ENCODE measurements at places on chromosomes 6 and 20. TPM values are rescaled to one million over a fixed set of nuclear protein-coding genes. Genes with fewer than 3 reads are reported as not detected.

DNA sequence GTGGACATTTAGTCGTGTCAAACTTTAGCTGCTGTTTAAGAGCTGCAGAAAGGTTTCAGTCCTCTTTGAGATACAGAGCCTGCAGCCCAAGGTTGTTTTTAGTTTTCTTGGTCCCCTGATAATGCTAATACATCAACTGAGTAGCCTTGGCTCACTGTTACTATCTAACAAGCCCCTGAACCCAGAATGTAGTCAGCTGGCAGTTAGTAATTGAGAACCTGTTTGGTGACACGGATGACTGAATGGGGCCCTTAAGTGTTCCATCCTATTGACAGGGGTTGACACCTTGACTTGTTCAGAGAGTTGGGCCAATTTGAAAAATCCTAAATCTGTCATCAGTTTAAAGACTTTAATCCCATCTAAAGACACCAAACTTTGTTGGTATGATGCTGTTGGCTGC, 2.8 kb downstream of the RTN4IP1 start:
- no peak for DNase-seq

The NSFL1C gene
- 110 TPM for polyA plus RNA-seq

The NUS1 gene
- polyA plus RNA-seq = 51.6 TPM

DNA sequence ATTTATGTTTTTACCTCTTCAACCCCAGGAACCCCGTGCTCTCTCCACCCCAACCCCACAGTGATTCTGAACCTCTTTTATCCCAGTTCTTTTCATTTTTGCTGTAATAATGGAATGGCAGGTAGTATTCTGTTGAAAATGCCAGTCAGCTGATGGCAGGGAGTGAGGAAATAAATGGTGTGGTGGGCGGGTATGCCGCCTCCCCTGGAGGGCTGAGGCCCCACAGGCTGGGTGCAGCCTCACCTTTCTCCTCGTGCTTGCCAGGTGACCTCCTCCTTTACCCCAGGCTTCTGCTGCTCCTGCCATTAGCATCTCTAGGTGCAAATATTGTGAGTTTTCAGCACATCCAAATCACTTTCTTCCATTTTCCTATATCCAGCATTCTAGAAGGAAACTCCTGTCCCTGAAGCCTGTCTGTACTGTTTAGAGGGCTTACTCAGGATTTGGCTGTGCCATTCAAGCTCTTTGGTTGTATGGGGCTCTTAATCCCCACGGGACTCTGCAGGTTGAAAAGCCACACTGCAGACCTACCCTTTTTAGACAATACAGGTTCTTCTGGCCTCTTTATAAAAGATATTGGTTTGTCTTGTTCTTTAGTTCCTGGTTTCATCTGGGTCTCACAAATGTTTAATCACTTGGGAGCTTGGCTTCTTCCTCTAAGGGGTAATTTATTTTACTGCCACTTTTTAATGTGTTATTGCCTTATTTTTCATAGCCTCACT, 201.8 kb downstream of the JARID2 start:
- DNase-seq = no peak

DNA sequence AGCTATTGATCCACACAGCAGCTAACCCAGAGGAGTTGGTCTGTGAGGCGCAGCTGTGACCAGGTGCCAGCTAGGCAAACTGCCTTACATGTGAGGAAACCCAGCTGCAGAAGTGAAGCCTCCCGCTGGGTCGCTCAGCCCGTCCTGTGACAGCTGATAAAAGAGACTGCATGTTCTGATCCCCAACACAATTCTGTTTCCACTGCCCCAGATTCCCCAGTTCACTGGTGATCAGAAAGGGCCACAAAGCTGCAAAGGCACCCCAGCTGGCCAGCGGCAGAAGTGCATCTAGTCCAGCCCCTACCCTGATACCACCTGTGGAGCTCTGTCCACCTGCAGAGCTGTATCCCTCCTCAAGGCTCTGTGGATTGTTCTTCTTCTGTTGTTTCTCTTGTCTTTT, 64.5 kb downstream of the CTNNBL1 start:
- no peak for DNase-seq

- no peak for DNase-seq
Observed at GRCh38 chr6:100946711-100947110, 65.6 kb upstream of the ASCC3 start.

- DNase-seq = no peak
Observed at GRCh38 chr6:146919017-146919416, 285.2 kb upstream of the STXBP5 start.

- no peak for DNase-seq
Observed at GRCh38 chr6:158387036-158387435, 74.8 kb downstream of the TULP4 start.

- no peak for DNase-seq
Observed at GRCh38 chr6:14705841-14706377, 540.0 kb upstream of the JARID2 start.

The PREX1 gene
- 16.7 TPM for polyA plus RNA-seq

The GJA10 gene
- polyA plus RNA-seq = not detected

The FOXF2 gene
- polyA plus RNA-seq = 0.24 TPM

The RIPOR2 gene
- 8.4 TPM for polyA plus RNA-seq

The NINL gene
- polyA plus RNA-seq = 41.8 TPM

- DNase-seq = no peak
Observed at GRCh38 chr6:44000164-44000842, 126.9 kb downstream of the MRPL14 start.

The CFAP61 gene
- polyA plus RNA-seq = 3.3 TPM

- no peak for DNase-seq
Observed at GRCh38 chr6:158816329-158816728, 2.8 kb downstream of the EZR start.

DNA sequence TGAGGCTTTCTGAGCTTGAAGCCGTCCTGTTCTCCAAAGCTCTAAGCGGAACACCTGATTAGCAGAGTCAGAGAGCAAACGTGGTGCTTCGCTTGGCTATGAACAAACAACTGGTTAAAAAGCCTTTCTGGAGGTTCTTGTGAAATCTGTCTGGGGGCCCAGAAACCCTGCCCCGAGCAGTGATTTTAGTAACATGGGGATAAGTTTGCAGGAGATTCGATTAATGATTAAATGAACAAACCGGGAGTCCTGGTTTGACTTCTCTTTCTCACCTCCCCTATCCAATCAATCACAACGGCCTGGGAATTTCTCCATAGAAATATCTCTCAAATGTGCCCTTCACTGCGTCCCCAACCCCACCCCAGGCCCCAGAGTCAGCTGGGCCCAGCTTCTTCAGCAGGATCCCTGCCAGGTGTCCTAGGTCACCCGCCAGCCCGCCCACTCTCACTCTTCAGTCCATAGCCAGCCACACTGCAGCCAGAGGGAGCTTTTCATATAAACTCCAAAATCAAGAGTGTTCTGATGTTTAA, 43.6 kb downstream of the ZDHHC14 start:
- no peak for DNase-seq

- DNase-seq = no peak
Observed at GRCh38 chr20:48349656-48350055, 478.1 kb downstream of the PREX1 start.

GRCh38 chr20:63068711-63069367, 62.1 kb upstream of the BHLHE23 start:
- no peak for DNase-seq

GRCh38 chr20:63740070-63740626, 572 bp downstream of the SLC2A4RG start:
- DNase-seq = peak; percentile 63

The CCR6 gene
- not detected for polyA plus RNA-seq

GRCh38 chr20:32903666-32904175, 45.0 kb downstream of the EFCAB8 start:
- no peak for DNase-seq

GRCh38 chr20:47980336-47981177, 195.3 kb upstream of the SULF2 start:
- no peak for DNase-seq

DNA sequence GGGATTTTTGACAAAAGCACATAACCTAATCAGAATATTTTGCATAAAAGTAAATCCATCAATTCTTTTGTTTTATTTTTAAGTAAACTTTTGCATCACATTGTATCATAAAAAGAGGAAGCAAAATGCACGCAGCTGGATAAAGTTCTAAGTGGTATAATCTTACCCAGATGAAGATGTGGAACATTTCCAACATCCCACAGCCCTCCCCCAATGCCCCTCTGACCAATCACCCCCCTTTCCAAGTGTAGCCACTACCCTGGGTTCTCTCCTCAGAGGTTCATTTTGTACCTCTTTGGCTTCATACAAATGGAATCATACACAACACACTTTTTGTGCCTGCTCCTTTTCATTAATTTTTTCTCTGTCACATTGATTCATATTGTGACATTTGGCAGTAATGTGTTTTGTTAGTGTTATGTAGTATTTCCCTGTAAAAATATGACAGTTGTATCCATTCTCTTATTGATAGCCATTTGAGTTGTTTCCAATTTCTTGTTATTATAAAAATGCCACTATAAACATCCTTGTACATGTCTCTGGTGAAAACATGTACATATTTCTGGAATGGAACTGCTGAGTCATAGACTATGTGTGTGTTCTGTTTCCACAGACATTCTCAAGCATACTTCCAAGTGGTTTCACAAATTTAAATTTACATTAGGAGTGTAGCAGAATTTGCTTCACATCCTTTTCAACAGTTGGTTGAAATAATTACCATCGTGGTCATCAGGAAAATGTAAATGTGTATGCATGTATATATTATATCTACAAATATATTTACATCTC, 92.9 kb upstream of the SYNDIG1 start:
- DNase-seq = no peak

DNA sequence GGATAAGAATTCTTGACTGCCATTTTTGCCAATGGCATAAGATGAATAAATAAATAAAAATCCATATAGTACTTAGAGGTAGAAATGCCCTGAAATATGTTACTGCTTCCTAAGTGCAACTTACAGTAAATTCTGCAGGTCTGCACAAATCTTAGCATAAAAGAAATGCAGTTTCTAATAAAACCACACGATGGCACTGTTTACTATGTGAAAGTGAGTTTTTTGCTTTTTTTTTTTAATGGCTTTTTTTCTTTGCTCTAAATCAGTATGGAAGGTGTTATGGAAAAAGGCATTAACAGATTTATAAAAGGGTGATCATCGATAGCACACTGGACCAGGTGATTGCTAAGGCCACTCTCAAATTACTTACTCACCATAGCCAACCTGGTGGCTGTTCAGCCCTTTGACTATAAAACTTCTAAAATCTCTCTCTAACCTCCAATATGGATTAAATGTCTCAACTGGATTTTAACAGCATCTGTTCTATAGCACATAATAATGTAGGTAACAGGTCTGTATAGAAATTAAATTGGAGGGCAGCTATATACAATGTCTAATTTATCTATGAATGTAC, 45.8 kb downstream of the AHI1 start:
- DNase-seq = peak; percentile 38

- no peak for DNase-seq
Observed at GRCh38 chr20:45069261-45069660, 31.7 kb downstream of the KCNS1 start.

DNA sequence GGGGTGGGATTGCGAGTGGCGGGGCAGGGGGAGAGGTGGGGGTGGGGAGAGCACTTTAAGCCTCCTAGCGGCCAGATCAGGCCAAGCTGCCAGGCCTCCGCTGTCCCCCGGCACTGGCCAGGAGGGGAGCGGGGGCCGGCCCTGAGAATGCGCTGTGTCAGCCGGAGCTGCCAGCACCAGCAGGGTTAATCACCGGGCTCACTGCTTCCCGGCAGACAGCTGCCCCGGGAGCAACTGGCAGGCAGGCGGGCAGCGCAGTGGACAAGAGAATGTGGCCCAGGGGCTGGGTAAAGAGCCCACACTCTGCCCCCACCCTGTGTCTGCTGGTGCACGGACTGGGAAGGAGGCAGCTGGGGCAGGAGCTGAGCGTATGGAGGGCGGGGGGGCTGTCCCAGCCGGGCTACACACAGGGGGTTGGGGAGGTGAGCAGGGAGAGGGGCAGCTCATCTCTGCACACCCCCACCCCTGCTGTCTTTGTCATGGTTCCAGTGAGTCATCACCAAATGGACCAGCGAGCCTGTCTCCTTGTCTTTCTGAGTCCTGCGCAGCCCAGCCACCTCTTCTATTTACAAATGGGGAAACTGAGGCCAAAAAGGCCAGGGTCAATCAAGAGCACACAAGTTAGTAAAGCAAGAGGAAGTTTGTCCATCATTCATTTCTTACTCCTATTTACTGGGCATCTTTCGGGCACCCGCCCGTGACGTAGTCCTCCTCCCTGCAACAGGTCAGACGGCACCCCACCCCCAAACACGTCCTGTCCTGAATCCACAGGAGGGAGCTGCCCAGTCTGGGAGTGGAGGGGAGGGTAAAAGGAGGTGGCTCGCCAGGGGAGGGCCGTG, 2.1 kb upstream of the LAMA5 start:
- no peak for DNase-seq

The EEF1A2 gene
- 2.3 TPM for polyA plus RNA-seq

DNA sequence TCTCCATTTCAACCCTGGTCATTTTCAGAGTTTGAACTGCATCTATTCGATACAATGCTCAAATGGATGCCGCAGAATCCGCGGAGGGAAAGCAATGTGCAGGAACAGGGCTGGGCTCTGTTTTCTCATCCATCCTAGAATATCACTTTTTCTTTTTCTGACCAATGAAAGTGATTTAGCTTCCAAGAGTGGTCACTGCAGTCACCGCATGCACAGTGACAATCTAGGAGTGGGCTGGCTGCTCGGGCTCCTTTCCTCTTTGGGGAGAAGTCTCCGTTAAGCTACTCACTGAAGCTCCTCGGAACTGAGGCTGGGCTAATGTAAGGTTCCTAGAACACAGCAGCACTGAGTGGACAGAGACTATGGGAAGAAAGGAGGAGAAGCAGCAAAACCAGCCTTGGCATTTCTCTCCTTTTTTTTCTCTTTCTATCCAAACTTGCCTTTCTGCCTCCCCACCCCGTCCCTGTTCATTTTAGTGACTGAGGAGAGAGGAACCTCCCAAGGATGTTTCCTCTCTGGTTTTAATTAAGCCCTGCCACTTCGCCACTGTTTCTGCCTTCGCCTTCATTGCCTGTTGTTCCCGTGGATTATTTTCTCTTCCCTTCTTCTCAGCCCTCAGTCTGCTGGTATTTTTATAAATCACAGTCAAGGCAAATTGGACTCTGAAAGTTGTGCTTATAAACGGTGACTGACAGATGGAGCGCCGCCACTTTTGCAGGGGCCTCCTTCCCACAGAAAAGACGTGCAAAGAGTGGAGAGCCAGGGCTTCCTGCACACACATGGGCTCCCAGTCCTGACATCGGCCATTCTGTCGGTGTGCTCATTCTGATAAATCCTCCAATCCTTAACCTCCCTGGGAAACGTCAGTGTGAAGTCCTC, 41.1 kb downstream of the RAMACL start:
- DNase-seq = no peak

The KIF16B gene
- 21.7 TPM for polyA plus RNA-seq

DNA sequence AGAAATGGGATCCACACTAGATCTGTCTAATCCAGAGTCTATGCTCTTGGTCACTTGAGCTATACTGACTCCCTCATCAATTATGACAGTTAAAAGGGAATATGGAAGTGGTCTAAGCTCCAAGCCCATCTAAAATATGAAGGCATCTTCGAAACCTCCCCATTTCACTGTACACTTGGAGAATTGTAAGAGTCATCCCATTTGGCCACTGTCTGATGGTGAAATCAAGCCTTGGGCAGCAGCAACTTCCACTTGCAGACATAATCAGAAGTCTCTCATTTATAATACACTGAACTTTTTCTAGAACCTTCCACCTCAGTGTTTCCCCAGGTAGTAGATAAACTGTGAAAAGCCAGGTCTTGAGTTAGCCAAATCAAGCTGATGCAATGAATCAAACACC, 26.3 kb upstream of the UBR2 start:
- DNase-seq = no peak

The MAN1A1 gene
- polyA plus RNA-seq = 94.4 TPM

- DNase-seq = no peak
Observed at GRCh38 chr6:98323605-98324004, 510.8 kb upstream of the POU3F2 start.

The SPAG4 gene
- polyA plus RNA-seq = 3.6 TPM

- DNase-seq = no peak
Observed at GRCh38 chr6:154578004-154578559, 67.6 kb upstream of the CNKSR3 start.

The PRR18 gene
- 0.27 TPM for polyA plus RNA-seq
